GM23338 (cell line): ENCODE measurements at places on chromosomes 1 and 21. TPM values are rescaled to one million over a fixed set of nuclear protein-coding genes. Genes with fewer than 3 reads are reported as not detected.

DNA sequence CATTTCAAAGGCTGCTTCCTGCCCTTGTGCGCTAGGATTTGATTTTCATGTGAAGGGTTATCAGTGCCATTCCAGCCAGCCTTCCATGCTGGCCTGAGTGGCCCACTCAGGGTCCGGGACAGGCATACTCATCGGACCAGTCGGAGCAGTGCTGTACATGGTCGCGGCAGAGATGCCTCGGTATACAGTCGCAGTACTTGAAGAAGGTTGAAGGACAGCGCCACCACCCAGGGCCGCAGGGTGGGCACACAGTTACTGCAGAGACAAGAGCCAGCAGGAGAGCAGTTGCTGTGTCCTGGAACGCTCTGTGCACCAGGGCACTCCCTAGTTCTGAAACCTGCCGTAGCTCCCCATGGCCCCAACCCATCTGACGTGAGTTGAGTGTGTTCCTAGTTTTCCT is 9.1 kb downstream of the LDLRAD1 start:
- no peak overlapping the region for H3K27ac ChIP-seq
- DNase-seq, result no peak
- H3K4me3 ChIP-seq, result no peak overlapping the region
- H3K4me1 ChIP-seq, result no peaks in the 10 kb centered on the region

DNA sequence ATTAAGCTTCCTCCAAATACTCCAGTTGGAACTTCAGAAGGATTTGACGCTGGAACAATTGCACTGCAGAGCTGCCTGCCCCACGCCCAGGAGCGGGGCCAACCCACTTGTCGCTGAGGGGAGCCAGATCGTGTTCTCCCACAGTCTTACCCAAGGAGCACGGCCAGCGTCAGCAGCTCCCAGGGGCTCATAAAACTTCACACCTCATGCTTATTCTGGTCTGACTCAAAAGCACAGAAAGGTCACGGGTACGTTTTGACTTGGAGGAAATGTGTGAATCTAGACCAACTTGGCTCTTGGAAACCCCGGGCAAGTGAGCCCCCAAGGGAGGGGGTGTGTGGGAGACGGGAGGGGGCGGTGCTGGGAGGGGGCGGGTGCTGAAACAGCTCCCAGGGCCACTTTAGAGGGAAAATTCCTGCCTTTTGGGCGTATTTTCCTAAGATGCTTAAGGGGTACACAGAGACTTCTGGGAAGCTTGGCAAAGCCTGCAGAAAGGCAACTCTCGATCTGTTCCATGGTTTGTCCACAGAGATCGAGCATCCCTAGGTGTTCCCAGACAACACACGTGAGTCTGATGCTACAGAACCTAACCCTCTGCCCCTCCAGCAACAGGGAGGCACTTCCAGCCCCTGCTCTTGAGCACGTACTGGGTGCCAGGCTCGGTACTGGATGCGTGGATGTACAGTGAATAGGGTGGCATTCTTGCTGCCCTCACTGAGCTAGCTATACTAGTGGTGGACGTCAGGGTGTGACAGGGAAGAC is 98.9 kb downstream of the DHRS3 start:
- H3K27ac ChIP-seq, result no peak overlapping the region
- H3K4me1 ChIP-seq, result no peaks in the 10 kb centered on the region
- H3K4me3 ChIP-seq, result no peak overlapping the region
- no peaks in the 10 kb centered on the region for H3K27me3 ChIP-seq
- no peak for DNase-seq

GRCh38 chr1:234862944-234863515 is 253.1 kb upstream of the IRF2BP2 start:
- H3K27ac ChIP-seq, result no peak overlapping the region
- H3K27me3 ChIP-seq, result no peaks in the 10 kb centered on the region
- H3K36me3 ChIP-seq, result no peaks in the 10 kb centered on the region

DNA sequence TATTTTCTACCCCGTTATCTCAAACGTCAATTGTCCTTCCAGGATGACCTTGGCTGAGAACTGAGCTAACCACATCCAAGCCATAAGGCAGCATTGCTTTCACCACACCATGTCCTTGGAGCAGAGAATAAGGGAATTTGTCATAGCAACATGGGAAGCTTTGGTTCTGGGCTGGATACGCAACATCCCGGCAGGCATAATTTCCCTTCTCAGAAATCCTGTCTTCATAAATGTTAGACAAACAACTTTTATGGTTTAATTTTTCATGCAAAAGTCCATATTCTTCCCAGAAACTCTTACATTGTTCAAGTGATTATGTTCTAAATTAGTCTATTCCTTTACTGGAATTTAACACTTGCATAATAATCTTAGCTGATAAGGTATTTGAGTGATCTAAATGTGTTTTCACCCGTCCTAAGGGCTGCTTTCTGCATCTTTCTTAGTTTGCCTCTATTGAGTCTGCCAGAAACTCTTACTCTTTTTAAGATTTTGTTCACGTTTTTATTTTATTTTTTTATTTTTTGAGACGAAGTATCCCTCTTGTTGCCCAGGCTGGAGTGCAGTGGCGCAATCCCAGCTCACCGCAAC is 51.8 kb downstream of the KCNJ15 start:
- H3K4me3 ChIP-seq, result no peak overlapping the region
- H3K4me1 ChIP-seq, result no peaks in the 10 kb centered on the region
- DNase-seq, result no peak
- no peaks in the 10 kb centered on the region for H3K36me3 ChIP-seq
- no peaks in the 10 kb centered on the region for H3K27me3 ChIP-seq

GRCh38 chr1:52343979-52344378 is 22.0 kb downstream of the CC2D1B start:
- no peaks in the 10 kb centered on the region for H3K4me1 ChIP-seq
- H3K36me3 ChIP-seq, result no peaks in the 10 kb centered on the region
- no peak for DNase-seq
- H3K4me3 ChIP-seq, result no peak overlapping the region

DNA sequence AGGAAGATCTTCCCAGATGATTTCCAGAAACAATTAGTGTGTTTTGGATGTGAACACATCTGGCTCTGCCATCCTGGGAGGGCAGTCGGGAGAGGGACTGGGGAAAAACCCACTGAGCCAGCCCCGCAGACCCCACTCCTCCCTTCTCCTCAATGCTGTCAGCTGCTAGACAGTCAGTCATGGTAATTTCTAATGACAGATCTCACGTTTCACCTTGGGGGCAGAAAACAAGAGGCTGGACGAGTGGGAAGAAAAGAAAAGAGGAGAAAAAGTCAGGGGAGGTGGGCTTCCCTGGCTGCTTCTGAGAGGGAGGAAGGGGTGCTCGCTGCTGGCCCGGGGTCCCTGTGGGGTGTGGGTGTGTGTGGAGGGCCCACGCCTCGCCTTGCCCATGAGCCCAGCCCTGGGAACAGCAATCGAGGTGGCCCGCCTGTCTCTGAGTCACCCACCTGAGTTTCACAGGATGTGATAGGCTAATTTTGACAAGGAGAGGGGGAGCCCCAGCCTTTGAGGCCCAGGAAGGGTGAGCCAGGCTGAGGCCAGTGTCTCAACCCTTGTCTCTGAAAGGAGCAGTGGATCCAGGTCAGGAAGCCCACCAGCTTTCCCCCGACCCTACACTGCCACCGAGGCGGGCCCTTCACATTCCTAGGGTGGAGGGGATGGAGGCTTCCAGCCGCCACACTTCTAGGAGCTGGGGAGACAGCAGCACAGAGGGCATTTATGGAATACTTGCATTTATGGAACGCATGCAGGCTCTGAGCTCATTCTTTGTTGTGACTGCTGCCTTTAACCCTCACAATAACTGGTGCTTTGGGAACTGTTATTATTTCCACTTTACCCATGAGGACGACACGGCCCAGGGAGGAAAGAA is 49.1 kb upstream of the IFNLR1 start:
- H3K4me1 ChIP-seq, result peaks cover 3% of the 10 kb centered on the region; the same call in 1 of the 2 replicates
- peak; percentile 23 for DNase-seq
- no peak overlapping the region for H3K4me3 ChIP-seq
- no peaks in the 10 kb centered on the region for H3K27me3 ChIP-seq

Gene GIPC2
- total RNA-seq, result 1.5 and 2.7 TPM in 2 replicates

Gene CA14
- total RNA-seq, result 41.3 and 42.9 TPM in 2 replicates
